ENCODE measurements at places on chromosomes 12 and 14. TPM values are rescaled to one million over a fixed set of nuclear protein-coding genes. Genes with fewer than 3 reads are reported as not detected.

INHBE gene
- not detected for total RNA-seq

DNA sequence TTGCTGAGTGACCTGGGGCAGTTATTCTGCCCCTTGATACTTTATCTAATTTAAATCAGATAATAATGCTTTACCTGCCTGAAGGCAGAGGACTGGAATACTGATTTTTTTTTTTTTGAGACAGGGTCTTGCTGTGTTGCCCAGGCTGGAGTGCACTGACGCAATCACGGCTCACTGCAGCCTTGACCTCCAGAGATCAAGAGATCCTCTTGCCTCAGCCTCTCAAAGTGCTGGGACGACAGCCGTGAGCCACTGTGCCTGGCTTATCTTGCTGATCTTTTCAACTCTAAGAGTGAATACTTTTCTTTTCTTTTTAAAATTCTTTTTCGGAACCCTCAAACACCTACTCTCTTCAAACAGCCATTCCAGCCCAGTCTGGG lies 699 bp upstream of the B4GALNT3 start:
- H3K4me1 ChIP-seq, result peaks cover 16% of the 10 kb centered on the region
- H3K27me3 ChIP-seq, result peaks cover 71% of the 10 kb centered on the region
- DNase-seq, result no peak
- no peak overlapping the region for H3K27ac ChIP-seq
- no peaks in the 10 kb centered on the region for H3K36me3 ChIP-seq
- peak overlapping the region; percentile 65 for H3K4me3 ChIP-seq

- H3K4me1 ChIP-seq, result peaks cover 49% of the 10 kb centered on the region
- peak; percentile 48 for DNase-seq
- peaks cover 24% of the 10 kb centered on the region for H3K36me3 ChIP-seq
Measured at GRCh38 chr14:102775855-102776760, 1.1 kb upstream of the TRAF3 start.

DNA sequence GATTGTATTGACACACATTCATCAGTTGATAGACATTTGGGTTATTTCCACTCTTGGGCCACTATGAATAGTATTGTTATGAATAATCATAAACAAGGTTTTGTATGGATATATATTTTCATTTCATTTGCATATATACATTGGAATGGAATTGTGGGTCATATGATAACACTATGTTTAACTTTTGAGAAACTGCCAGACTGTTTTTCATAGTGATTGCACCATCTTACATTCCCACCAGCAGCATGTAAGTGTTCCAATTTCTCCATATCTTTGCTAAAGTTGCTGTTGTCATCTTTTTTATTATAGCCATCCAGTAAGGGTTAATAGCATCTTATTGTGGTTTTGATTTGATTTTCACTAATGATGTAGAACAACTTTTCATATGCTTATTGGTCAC lies 198.5 kb upstream of the PPFIA2 start:
- no peak overlapping the region for H3K27ac ChIP-seq
- no peaks in the 10 kb centered on the region for H3K27me3 ChIP-seq
- H3K4me1 ChIP-seq, result no peaks in the 10 kb centered on the region
- H3K4me3 ChIP-seq, result no peak overlapping the region
- no peaks in the 10 kb centered on the region for H3K36me3 ChIP-seq
- no peak for DNase-seq

DNA sequence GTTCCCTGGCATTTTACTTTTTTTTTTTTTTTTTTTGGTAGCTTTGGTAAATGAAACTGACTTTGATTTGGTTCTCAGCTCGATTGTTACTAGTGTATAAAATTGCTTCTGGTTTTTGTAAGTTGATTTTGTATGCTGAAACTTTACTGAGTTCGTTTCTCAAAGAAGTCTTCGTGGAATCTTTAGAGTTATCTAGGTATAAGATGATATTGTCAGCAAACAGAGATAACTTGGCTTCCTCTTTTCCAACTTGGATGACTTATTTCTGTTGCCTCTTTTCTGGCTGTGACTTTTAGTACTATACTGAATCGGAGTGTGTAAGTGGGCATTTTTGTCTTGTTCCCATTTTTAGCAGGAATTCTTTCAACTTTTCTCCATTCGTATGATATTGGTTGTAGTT lies 28.1 kb downstream of the USP15 start:
- peaks cover 72% of the 10 kb centered on the region for H3K36me3 ChIP-seq
- no peak for DNase-seq
- H3K4me3 ChIP-seq, result no peak overlapping the region

DNA sequence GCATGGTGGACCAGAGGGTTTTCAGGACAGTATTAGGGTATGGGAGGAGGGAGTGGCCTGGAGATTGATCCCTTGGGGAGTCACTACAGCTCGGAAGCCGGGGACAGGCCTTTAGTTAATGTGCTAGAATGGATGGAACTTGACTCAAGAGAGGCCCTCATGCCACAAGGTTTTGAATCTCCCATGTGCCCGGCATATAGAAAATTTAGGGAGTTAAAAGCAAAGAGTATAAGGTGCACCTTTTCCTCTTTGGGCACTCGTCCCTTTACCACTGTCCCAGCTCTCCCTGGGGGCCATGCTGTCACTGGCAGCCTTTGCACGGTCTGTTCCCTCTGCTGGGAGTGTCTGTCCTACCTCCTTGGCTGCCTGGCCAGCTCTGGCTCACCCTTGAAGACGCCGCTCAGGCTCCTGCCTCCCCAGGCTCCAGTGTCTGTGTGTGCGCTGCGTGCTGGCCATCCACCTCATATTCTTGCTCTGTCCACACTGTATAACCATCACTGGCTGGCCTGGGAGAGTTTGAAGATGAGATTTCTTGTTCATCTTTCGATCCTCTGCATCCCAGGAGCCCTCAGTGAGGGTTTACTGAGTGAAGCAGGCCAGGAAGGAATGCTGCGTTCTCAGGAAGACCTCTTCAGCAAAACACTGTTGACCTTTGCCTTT lies 161.3 kb downstream of the ZFP36L1 start:
- H3K4me1 ChIP-seq, result peaks cover 1% of the 10 kb centered on the region
- H3K27ac ChIP-seq, result no peak overlapping the region
- peaks cover 15% of the 10 kb centered on the region for H3K27me3 ChIP-seq
- no peak for DNase-seq
- peaks cover 2% of the 10 kb centered on the region for H3K36me3 ChIP-seq

- no peaks in the 10 kb centered on the region for H3K4me1 ChIP-seq
- DNase-seq, result no peak
- H3K4me3 ChIP-seq, result no peak overlapping the region
- no peak overlapping the region for H3K27ac ChIP-seq
- no peaks in the 10 kb centered on the region for H3K27me3 ChIP-seq
Measured at GRCh38 chr12:116783525-116784237, 45.6 kb downstream of the RNFT2 start.

DNA sequence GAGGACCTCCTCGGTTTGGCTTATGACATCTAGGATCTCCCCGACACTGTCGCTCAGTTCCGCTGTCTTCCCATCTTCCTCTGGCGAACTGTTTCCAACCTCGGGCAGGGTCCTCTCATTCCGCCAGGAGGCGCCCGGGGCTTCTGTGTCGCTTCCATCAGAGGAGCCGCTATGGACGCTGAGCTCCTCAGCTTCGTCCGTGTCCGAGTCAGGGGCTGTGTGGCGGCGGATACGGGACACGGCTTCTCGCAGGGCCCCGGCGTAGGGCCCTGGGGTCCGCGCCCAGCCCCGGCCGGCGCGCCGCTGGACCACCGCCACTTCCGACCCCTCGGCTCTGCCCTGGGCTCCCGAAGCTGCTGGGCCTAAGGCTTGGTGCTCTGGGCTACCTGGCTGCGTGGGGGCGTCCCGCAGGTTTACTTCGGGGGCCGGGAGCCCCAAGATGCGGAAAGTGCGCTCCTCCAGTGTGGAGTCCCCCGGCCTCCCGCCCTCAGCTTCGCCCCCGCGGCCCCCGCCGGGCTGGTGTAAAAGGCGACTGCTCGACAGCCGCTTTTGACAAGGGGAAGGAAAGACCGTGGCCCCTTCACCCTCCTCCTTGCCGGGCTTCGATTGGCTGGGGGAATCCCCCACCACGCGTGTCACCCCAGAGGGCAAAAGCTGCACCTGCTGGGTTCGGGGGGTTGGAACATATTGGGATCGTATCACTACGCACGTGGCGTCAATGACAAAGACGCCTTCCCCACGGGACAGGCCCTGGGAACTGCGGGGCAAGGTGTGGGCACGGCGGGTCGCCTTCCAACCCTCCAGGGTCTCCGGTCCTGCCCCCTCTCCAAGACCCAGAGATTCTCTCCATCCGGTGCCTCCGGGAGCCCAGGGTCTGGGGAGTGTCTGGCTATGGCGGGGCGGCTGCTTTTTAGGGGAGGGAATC lies 2.1 kb downstream of the DDN start:
- peak; percentile 74 for DNase-seq
- no peak overlapping the region for H3K27ac ChIP-seq
- peaks cover 55% of the 10 kb centered on the region for H3K27me3 ChIP-seq
- H3K36me3 ChIP-seq, result peaks cover 13% of the 10 kb centered on the region
- no peak overlapping the region for H3K4me3 ChIP-seq
- H3K4me1 ChIP-seq, result peaks cover 35% of the 10 kb centered on the region

DNA sequence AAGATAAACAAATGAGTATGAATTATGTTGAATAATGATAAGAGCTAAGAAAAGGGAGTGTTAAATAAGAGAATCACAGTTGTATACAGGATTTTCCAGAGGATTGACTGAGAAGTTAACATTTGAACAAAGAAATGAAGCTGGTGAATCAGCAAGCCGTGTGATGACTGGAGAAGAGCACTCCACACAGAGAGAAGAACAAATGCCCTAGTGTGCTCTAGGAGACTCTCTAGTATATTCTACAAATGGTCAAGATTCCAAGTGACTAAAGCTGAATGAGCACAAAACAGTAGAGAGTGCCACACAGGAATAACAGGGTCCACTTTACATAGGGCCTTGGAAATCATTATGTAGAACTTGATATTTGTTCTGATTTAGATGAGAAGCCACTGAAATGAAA lies 587.1 kb upstream of the ATXN7L3B start:
- H3K4me1 ChIP-seq, result no peaks in the 10 kb centered on the region
- H3K27me3 ChIP-seq, result no peaks in the 10 kb centered on the region
- DNase-seq, result no peak

Measured in activated CD8-positive, alpha-beta memory T cell treated with anti-CD3 and anti-CD28 coated beads, Interleukin-2, amount 10 ng/mL, durations not matched to agents 7 days and 5 days (primary cell).